ENCODE measurements at places on chromosomes 11 and 22.
A peak's percentile ranks its signal among the peaks of the same experiment; 100 is the strongest.

- DNase-seq: no peak
These were observed 33.7 kb upstream of the PRR5 start for GRCh38 chr22:44668190-44668885.

DNA sequence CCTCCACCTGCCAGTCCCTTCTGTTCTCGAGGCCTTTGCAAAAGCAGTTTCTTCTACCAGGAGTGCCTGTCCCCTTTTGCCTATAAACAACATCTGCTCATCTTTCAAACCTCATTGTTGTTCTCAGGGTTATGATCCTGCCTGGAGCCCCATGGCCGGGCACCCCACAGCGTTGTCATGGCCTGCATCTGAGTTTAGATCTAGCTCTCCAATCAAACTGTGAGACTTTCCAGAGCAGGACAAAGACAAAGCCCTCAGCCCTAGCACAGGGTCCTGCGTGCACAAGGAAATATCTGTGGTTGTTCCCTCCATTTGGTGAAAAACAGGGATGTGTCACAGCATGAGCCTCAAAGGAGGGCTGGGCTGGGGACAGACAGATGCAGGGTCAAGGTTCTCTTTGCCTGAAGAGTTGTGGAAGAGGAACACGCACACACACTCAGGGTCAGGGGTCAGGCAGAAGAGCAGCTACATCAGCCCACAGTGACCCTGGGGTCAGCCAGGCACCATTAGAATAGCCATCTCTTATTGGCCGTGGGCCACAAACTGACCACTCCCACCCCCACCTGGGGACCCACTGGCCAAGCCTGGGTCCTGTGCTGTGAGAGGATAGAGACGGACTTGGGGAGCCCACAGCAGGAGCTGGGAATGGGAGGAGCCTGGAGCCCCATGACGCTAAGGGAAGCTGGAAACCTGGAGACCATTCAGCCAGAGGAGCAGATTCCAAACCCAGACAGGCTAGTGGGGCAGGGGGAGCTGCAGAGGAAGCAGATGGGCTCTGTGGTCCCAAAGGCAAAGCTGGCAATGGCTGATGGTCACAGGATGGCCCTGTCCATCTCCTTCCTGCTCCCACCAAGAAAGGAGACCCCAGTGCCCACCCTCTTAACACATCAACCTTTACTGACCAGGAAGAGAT is 99.4 kb downstream of the PDE2A start:
- no peak for DNase-seq

GRCh38 chr11:121604152-121604551 is 151.4 kb upstream of the SORL1-AS1 start:
- DNase-seq: no peak

GRCh38 chr11:82315093-82315492 is 418.6 kb downstream of the FAM181B start:
- no peak for DNase-seq

DNA sequence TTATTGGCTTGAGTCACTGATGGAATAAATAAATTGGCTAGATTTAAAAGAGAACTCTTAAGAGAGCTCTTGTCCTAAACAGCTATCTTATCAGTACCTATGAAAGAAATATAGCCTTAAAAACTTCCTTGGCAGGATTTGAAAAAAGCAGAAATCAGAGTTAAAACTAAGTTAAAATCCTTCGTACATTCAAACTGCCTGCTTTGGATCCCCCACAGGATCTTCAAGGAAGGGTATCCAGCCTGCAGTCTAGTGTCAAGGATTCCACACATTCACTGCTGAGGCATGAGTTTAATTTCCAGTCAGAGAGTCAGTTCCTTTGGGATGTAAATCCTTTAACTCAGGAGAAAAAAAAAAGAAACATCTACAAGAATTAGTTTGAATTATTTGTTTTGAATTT is 242.9 kb upstream of the UBASH3B start:
- DNase-seq: no peak

DNA sequence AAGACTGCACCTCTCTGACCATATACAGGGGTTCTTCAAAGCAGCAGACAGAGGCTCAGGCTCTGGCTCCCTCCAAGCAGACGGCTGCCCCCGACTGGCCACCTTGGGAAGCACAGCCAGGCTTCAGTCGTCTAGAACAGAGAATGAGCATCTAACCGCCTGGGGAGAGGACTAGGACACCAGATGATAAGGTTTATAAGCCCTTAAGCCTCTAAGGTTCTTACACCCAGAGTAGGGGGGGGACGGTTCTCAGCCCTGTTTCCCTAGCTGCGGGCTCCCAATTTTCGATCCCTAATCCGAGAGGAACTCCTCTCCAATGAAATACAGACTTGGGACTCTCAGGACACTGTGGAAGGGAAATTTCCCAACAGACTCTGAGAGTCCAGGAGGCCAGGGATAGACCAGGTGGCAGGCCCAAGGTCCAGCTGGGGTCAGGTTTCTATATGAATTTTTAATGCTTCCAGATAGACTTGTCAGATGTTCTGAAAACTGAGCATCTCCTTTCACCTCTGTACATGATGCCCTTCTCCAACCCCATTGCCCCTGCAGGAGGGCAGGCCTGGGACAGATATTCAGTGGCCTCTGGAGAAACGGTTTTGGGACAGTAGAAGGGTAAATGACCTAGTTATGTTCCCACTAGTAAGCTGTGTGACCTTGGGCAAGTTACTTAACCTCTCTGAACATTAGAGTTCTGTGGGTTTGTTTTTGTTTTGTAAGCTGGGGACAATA is 20.2 kb downstream of the RTN4RL2 start:
- DNase-seq: peak; percentile 92

- no peak for DNase-seq
These were observed 452.6 kb downstream of the LUZP2 start for GRCh38 chr11:24949406-24949805.

GRCh38 chr22:46089426-46090035 is 60.8 kb upstream of the PPARA start:
- no peak for DNase-seq

- no peak for DNase-seq
These were observed 167.0 kb upstream of the B3GAT1 start for GRCh38 chr11:134578807-134579723.

DNA sequence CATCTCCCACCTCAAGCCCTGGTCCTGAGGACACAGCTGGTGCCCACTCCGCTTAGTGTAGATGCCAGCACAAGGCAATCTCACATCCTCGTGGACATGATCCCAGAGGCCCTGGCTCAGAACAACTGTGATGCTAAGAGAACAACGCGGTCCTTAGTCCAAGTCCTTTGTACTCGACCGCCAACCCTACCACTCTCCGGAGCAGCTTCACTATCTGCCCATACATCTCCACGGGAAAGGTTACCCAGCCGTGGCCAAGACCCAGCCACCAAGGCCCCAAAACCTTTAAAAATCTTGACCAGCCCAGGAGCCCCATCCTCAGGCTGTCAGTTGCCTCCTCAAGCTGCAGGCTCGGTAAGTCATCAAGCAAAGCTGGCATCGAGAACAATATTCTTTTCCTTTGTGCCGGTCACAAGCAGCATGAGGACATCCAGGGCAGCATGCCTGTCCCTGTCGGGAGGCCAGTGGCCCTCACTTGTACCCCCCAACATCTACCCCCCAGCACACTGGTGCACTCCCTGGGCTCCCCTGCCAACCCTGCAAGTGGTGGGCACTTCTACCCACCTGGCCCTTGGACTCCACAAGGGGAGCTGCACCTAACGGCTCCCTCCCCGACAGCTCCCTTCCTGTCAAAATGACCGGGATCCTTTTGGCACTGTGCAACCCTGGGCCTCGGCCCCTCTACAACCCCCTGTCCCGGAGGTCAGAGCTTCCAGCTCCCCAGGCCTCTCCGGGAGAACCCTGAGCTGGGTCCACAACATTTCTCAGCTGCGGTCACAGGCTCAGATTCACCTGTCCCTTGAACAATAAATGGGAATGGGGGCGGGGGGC is 2.5 kb downstream of the OSBPL5 start:
- DNase-seq: no peak

- DNase-seq: no peak
These were observed 8.2 kb downstream of the ARRB1 start for GRCh38 chr11:75342966-75343870.

DNA sequence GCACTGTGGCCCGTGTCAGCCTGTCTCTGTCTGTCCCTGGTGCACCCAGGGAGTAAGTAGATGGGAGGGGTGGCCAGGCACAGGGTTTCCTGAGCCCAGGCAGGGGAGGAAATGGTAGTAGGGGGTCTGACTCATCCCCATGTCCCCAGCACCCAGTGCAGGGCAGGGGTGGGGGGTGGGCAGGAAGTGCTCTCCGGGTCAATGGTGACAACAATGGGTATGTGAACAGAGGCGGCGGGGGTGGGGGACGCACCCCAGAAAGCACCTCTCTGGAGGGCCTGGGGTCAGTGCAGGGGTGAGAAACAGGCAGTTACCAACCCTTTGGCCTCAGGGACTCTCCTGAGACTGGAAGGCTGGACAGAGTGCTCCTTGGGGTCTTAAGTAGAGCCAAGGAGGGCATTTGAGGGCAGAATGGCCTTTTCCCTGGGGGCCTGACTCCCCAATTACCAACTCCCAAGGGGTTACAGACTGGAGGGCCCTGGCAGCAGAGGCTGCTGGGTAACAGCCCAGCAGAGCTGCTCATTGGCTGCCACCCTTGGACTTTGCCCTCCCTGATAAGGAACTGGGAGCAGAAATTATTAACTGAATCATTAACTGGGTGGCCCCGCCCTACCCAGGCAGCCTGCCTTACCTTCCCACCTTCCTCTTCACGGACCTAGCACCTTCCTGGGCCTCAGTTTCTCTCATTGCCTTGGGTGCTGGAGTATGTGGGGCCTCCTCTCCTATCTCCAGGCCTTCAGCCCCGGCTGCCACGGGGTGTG is 4.2 kb downstream of the MYRF start:
- DNase-seq: no peak

DNA sequence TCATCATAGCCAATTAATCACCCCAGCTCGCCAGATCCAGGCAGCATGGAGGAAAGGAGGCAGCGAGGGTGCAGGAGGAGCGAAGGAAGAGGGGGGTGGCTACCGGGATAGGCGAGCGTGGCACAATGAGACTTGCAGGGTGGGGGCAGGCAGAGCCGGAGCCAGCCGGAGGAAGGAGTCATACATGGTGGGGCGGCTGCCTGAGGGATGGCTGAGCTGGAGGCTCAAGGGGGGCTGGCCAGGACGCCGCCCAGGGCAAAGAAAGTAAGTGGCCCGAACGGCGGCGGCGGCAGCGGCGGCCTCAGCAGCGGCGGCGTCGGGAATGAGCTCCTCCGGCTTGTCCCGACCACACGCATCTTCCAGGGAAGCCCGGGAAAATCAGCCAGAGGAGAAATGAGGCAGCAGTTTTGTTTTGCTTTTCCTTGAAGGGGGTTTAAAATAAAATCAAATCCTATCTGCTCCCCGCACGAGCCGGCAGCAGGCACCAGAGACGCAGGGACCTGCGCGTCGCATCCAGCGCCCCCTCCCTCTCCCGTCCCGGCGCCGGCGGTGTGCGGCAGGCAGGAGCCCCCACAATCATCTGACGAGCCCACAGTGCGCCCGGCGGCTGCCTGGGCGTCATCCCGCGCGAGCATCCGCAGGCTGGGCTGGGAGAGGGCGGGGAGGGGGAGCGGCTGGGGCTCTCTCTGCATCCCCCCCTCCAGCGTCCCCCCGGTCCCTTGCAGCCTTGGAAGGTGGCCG is 263.6 kb downstream of the CTTN start:
- DNase-seq: no peak

GRCh38 chr22:42299586-42300258 is 29.3 kb upstream of the TCF20 start:
- peak; percentile 32 for DNase-seq

DNA sequence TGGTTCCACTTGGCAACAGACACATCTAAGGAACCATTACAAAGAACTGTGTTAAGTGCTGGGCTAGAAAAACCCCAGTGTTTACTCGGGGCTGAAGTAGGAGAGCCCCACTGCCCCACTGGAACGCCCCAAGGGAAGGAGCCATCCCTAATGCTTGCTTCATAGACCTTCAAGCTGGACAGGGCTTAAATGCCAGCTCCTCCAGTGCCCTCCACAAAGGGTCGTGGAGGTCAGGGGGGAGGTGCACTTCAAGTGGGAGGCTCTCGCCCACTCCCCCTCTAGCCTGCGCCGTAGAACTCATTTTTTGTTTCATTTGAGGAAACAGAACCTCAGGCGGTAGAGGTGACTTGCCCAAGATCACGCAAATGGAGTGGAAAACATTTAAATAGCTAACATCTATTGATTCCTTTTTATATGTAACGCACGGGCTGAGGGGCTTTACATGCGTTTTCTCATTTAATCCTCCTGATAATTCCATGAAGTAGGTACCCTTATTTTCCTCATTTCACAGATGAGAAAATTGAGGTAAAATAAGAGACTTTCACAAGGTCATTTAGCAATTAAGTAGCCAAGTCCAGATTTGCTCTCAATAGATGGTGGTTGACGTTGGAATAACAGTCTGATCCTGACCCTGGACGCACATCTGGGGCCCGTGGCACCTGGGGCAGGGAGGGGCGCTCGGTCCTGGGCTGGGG is 545 bp upstream of the ZDHHC13 start:
- DNase-seq: no peak

GRCh38 chr22:22397292-22397870 is 111.2 kb downstream of the ZNF280B start:
- no peak for DNase-seq

DNA sequence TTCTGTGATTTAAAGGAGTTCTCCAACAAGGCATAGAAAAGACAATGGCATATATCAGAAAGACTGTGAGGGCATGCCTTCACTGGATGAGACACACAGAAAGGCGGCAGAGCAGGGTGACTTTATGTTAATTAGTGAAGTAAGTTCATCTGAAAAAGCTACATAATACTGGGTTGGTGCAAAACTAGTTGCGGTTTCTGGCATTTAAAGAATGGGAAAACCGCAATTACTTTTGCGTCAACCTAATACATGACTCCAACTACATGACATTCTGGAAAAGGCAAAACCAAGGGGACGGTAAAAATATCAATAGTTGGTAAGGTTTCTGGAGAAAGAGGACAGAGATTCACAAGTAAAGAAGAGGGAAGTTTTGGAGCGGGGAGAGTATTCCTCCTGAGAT is 5.1 kb downstream of the RFPL1 start:
- no peak for DNase-seq

GRCh38 chr11:77091146-77091940 is 11.3 kb upstream of the OMP start:
- DNase-seq: peak; percentile 78

DNA sequence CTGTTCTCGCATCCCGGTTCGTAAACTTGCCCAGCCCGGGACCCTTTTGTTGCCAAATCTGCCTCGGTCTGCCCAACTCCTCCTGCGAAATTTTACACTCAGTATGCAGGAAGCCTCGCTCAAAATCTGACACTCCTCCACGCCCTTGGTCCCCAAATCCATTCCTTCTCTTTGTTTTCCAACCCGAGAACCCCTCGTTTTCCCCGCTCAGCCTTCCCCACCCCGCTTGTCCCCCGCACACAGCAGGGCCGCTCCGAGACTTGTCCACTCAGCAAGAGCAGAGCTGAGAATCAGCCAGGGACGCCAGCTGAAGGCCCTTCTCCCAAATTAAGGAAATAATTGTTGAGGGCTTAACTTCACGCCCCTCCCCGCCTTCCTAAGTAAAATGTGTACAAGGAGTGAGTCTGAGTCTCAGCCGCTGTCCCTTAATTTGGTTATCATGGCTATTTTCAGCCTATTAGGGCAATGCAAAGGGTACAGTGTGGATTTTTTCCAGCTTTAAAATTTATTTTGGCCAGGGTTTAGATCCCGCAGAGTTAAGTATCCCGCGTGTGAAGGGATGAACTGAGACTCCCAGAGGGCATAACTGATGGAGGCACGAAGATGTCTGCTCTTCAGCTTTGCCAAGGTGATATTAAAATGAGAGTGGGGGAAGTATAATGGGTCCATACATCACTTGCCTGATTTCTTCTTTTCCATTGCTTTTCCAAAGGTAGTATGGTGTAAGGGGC is 581 bp upstream of the FBXO3 start:
- DNase-seq: no peak

GRCh38 chr11:133906746-133907145 is 50.0 kb downstream of the IGSF9B start:
- DNase-seq: no peak

- DNase-seq: peak; percentile 74
These were observed 12.2 kb upstream of the NPAS4 start for GRCh38 chr11:66408488-66409214.

Data from lower leg skin (tissue), 4 donors.